ENCODE measurements at places on chromosomes 3 and 15.

DNA sequence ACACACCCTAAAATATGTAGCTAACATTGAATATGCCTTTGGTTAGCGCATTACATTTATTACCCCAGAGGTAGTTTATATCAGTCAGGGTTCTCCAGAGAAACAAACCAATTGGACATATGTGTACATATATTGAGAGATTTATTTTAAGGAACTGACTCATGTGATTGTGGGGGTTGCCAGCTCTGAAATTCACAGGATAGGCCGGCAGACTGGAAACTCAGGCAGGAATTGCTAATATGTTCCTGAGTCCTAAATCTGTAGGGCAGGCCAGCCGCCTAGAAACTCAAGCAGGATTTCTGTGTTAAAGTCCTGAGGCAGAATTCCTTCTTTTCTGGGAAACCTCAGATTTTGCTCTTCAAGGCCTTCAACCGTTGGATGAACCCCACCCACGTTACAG lies 189.7 kb downstream of the CDIN1 start:
- DNase-seq = no peak

DNA sequence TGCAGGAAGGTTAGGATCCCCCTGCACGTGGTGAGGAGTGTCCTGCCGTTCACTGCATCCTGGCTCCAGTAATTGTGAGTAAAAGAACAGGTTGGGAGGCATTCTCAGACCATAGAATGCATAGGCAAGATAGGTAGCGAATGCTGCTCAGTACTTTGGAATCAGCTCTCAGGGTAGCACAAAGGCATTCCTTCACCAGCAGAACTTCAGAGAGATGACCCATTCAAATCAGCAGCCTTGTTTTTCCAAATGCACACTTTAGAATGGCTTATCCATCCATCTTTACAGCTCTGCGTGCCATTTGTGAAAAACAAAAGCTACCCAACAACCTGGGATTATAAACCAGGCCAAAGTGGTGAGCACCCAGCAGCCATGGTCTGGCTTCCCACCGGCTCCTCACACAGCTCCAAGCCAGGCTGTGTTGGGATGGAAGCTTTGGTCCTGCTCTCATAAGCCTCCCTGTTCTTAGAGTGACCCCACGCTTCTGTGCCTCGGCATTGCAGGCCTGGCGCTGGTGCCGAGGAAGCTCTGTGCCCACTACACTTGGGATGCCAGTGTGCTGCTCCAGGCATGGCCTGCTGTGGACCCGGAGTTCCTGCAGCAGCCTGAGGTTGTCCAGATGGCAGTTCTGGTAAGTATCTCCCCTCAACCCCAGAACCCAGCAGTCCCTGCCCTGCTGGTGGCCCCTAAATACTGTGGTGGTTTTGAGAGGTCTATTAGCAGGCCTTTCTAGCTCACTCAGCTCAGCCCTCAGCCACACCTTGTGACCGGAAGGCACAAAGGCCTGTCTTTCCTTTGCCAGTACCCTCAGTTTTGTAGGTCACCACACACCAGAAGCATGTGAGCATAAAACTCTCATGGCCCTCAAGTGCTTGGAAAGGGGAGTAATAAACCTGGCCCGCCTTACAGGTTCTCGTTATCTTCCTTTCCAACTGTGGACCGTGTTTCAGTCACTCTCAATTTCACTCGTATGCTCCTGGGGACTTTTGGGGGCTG lies 52.9 kb upstream of the LIMD1 start:
- DNase-seq = no peak

GRCh38 chr3:195007151-195007550 lies 263.8 kb downstream of the XXYLT1 start:
- DNase-seq = no peak

DNA sequence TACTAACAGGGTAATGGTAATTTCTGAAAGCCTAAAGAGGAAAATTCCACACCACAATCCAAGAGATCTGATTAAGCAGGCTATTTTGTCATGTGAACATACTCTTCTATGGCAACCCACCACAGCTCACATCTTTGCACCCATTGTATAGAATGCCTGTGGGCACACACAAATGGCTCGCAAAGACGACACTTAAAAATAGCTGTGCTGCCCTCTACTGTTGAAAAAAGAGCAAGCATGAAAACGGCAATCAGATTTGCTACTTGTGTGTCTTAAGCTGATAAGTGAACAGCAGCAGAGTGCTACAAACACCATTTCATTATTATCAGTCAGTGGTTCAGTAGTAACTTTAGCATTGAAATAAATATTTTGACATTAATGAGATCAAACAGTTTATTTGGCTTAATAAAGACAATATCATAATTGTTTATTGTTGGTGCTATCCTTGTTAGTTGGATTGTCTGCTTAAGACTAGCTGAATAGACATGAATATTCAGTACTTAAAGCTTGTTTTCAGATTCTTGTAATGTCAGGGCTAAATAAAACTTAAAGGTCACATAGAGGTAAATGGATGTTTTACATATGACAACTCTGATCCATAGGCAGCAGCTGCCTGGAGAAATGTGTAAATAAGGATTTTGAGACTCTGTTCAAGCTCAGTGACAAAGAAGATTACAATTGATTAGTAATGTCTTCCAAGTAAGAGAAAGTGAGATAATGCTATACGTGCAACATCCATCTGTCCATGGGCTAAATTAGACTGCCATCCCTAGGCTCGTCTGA lies 199.1 kb downstream of the LRRN1 start:
- no peak for DNase-seq

DNA sequence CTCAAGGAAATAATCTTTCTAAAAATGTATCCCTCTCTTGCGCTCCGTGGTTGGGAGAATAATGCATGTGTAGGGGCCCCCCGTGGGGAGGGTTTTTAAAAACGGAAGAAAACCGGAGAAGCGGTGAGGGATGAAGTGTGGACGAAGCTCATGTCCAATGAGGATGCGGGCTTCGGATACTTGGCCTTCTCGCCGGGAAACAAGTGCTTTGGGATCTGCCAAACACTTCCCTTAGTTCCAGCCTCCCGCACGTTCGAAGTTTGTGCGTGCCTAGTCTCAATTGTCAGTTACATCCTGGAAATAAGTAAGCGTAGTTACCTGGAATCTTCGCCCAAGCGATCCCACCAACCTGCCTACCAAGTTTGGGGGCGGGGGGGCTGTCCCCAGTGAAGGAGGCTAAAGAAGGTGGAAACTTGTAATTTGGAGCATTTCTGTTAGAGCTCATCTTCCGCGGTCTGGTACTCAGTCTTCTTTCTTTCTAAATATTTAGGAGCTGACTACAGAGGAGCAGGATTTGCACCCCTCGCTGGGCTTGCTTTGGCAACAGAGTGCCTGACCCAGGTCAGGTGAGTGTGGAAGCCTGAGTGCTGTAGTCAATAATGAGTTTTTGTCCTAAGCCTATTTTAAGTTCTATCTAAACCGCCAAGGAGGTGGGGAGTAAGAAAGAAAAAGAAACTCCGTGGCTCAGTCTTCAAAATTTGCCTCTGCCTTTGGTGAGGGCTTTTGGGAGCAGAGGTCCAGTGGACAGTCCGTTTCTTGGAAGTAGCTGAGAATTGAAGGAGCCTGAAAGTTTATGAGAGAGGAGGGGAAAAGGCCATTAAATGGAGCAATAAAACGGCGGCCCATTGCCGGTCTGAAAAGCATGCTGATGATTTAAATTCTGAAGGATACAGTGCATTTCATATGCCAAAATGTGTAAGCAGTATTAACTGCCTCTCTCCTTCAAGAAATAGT lies 1.1 kb downstream of the ITPR1 start:
- DNase-seq = no peak

- no peak for DNase-seq
These were observed 334.2 kb upstream of the ALCAM start for GRCh38 chr3:105032541-105032940.

- no peak for DNase-seq
These were observed 3.3 kb downstream of the RAB8B start for GRCh38 chr15:63192619-63193206.

- no peak for DNase-seq
These were observed 15.9 kb downstream of the PARL start for GRCh38 chr3:183868796-183869195.

GRCh38 chr3:56911363-56911762 lies 109.6 kb upstream of the ARHGEF3 start:
- no peak for DNase-seq

GRCh38 chr3:13879102-13879945 lies 547 bp downstream of the WNT7A start:
- DNase-seq = no peak

DNA sequence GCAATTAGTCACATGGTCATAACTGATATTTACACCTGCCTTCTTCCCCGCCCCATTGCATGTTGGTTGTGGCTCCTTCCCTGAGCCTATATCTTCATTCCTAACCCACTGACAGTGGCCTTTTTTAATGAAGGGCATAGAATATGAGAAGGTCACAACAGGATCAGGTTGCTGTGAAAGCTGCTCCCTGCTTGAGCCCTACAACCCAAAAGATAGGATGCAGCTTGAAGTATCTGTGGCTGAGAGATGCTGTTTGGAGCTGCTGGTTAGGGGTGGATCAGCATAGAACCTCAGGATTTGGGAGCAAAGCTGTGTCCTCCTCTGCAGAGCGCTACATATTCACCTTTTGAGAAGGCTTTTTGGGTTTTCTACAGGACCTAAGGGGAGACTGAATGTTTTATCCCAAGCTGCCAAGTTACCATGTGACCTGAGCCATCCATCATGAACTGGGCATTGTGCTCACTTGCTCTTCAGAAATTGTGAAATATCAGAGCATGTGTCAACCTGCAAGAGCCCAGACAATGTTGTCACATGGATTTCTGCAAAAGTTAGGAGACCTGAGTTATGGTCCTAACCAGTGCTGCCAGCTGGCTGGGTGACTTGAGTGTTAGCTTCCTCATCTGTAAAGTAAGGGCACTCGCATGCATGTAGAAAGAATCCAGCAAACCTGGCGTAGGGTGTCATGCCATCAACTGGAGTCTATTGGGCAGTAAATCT lies 49.8 kb upstream of the ARL8B start:
- no peak for DNase-seq

DNA sequence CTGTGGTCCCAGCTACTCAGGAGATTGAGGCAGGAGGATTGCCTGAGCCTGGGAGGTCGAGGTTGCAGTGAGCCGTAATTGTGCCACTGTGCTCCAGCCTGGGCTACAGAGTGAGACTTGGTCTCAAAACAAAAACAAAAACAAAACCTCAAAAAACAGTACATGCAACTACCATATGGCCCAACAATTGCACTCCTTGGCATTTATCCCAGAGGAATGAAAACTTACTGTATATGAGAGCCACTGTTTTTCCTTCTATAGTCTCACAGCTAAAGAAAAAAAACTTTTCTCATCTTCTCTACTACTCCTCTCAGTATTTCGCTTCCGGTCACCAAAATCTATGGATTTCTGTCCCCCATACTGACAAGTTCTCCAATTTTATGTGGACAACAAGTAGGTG lies 84.3 kb downstream of the FLNB start:
- no peak for DNase-seq

GRCh38 chr15:33066584-33066983 lies 127.9 kb downstream of the FMN1 start:
- no peak for DNase-seq

DNA sequence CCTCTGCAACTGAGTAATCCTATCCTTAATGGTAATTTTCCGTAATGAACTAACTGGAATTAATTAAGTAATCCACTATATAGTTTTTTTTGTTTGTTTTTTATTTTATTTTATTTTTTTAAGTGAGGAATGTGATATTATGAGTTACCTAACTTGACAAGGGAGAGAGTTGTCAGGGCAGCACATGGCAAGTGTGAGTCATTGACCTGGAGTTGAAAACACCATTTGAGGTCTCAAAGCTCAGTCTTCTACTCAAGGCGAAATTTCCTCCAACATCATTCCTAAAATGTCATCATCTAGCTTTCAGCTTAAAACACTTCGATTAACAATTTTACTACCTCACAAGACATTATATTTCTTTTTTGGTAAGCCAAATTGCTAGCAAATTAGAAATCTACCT lies 87.8 kb downstream of the NECTIN3 start:
- DNase-seq = no peak

- no peak for DNase-seq
These were observed 587 bp downstream of the WDR49 start for GRCh38 chr3:167653155-167653554.

DNA sequence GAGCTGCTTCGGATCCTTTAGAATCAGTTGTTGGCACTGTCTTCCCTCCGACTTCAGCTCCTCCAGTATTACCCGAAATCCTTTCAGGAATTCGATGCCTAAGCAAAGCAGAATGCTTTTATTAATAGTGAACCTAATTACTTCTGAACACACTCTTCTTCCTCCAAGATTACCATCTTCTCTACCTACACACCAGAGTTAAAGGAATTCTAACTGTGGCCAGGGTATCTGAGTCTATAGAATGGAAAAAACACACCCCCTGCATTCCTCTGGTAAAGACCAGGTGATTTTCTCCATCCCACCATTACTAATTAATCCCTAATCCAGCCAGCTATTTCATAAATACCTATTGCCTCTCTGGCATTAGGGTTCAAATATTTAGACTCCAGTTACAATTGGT lies 49.8 kb downstream of the SPATA12 start:
- DNase-seq = no peak

DNA sequence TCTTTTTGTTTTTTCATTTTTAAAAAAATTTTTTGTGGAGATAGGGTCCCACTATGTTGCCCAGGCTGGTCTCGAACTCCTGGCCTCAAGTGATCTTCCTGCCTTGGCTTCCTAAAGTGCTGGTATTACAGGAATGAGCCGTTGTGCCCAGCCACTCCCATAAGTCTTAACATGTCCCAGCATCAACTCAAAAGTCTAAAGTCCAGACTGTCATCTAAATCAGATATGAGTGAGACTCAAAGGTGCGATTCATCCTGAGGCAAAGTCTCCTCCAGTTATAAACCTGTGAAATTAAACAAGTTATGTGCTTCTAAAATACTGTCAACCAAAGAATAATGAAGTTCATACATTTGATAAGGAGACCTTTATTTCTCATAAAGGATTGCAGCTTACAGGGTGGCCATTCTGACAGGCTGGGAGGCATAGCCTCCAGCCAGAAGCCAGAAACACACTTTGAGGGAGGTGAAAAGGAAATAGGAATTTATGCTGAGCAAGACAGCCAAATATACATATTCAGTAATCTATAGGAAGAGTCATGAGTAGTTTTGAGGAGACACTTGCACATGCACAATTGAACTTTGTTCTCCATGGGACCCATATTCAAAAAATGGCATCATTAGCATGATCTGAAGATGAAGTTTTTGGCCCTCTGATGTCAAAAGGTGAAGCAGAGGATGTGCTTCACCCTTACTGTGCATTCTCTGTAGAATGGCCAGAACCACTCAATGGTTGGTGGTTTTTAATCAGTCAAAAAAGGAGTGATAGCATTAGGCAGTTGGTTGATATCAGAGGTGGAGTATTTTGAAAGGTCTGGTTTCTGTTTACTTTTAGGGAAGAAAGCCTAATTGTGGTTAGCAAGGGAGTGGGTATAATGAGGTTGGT lies 11.0 kb upstream of the ZNF662 start:
- no peak for DNase-seq

GRCh38 chr3:48423883-48424695 lies 5.8 kb downstream of the PLXNB1 start:
- DNase-seq = no peak

DNA sequence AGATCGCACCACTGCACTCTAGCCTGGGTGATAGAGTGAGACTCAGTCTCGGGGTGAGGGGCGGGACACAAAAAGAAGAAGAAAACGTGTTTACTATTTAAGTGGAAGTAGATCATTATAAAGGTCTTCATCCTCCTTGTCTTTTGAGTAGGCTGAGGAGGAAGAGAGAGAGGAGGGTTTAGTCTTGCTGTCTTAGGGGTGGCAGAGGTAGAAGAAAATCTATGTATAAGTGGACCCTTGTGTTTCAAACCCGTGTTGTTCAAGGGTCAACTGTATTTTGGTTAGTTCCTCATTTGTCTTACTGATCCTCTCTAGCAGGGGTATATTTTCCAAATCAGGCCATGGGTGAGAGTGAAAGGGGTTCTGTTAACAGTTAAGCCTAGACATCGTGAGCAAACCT lies 40.1 kb downstream of the TRIM71 start:
- DNase-seq = no peak

- no peak for DNase-seq
These were observed 146.9 kb downstream of the KLF13 start for GRCh38 chr15:31473385-31474058.
